ENCODE measurements at places on chromosomes 4 and X.

GRCh38 chr4:91527056-91527455 is 776.7 kb upstream of the GRID2 start:
- no peak for DNase-seq

- no peak for DNase-seq
These were observed 292.1 kb upstream of the ANKRD50 start for GRCh38 chr4:125004676-125005075.

GRCh38 chr4:54513204-54513603 is 144.6 kb upstream of the KIT start:
- no peak for DNase-seq

GRCh38 chr4:16192631-16193518 is 33.4 kb downstream of the TAPT1 start:
- no peak for DNase-seq

GRCh38 chr4:126850286-126850685 is 782.5 kb upstream of the INTU start:
- DNase-seq: no peak

DNA sequence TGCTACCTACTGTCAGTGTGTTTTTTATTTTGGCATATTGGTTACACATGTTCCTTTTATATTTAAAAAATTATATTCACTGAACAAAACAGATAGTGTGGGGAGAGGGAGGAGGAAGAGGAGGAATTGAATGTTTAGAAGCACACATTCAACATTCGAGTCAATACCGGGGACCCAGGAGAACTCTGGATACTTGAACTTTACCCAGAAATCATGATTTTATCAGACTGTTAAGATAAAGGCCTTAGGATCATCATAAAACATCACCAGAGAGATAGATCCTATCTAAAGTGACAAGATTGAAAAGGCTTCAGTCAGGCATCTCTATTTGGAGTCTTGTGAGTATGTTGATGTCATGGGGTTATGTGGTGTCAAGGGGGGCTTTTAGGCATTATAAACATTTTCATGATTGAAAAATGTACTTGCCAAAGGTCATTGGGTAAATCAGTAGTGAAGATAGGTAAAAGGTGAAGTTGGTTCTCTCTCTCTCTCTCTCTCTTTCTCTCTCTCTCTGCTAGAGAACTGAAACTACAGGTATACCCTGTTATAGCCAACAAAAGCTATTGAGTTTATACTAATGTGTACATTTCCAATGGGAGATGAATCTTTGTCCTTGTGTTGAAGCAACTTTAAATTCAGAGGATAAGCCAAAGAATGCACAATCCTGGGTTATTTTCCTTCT is 16.9 kb upstream of the RGN start:
- no peak for DNase-seq

DNA sequence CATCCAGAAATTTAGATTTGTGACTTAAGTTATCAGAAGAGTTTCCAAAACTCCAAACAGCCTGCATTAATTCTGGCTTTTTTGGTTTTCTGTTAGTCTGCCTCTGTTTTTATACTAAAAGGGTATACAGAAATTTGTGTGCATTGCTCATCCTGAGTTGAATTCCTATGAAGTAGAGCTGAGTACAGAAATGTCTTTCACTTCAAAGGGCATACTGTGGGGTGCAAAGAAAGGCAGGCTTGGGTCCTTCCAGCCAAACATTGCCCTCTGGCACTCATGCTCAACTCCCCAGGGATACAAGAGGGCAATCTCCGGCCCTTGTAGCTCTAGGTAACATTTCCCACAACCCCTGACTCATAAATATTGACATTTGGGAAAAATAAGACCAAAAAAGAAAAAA is 27.6 kb upstream of the TMEM184C start:
- DNase-seq: no peak

DNA sequence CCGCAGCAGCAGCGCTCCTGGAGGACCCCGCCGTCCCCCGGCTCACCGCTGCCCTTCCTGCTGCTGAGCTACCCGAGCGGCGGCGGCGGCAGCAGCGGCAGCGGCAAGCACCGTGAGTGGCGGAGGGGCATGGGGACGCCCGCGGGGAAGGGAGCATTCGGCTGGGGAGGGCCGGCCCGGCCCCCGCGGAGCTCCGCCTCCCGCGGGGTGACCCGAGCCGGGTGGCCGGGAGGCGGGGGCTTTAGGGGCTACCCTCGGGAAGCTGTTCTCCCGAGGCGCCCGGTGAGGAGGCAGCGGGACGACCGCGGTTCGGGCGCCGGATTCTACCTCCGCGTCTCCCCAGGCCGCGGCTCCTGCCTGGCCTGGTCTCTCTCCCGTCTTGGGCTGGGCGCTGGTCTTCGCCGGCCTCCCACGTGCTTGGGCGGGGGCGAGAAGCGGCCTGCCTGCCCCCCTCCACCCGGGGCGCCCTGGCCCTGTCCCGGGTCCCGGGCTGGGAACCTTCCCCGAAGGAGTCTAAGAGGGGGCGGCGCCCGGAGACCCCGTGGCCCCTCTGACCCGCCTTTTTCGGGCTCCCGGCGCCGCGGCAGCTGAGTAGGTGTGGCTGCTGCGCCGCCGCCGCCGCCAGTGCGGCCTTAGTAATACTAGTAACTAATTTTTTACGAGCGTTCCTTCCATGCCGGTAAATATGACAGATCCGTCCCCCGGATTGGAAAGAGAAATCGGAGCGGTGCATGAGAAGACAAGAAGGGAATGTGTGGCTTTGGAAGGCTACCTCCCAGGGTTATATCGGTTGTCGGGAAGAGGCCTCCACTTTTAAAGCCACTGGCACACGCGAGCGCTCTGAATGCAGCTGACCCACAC is 16.4 kb upstream of the RUFY3 start:
- DNase-seq: peak; percentile 62

DNA sequence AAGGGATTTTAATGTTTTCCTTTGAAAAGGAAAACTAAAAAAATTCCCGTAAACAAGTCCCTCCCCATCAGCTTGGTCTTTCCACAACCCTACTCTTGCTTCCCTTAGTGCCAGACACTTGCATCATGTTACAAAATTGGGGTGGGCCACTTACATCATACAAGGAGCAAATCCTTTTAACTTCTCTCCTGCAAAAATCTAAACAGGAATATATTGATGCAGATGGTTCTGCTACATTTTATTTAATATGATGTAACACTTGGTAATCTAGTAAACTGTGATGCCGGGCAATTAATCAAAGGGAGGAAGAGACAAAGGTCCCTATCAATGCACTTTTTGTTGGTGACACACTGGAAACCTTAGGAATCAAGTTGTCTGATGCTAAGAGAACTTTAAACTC is 125.3 kb downstream of the UBE2K start:
- DNase-seq: no peak

GRCh38 chr4:125781651-125782050 is 466.9 kb downstream of the FAT4 start:
- DNase-seq: no peak

GRCh38 chr4:79604152-79604551 is 196.1 kb upstream of the GK2 start:
- DNase-seq: no peak

- DNase-seq: no peak
These were observed 160.6 kb upstream of the STS start for GRCh38 chrX:6986915-6987314.

- DNase-seq: no peak
These were observed 1201.9 kb downstream of the STIM2 start for GRCh38 chr4:28062562-28062961.

- DNase-seq: no peak
These were observed 41.6 kb downstream of the TMEM165 start for GRCh38 chr4:55437356-55437796.

DNA sequence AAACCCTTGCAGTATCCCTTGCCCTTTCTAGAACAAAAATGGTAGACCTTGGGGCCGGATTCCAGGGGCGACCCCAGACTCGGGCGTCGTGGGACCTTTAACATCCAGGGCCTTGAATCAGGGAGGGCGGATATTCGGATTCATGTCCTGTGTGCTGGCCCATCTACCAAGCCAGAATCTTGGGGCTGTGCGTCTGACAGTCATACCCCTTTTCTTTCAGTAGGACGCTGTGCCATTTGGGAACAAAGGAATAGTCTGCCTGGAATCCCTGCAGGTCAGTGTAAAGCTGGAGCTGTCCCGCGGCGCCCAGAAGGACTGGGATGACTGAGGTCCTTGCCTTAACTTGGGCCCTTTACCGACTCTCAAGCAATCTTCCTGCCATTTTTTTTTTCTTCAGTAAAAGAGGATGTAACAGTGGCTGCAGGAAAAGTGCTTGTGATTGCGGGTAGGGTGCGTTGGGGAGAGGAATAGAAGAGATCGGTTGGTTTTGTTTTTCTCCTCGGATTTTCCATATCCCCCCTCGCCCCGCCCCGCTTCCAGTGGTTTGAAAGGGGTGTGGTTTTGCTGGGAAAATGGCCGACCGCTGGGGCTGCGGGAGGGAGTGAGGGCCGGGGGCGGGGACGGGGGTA is 518 bp downstream of the ARMCX1 start:
- no peak for DNase-seq

- no peak for DNase-seq
These were observed 3.4 kb downstream of the SPATA4 start for GRCh38 chr4:176191974-176192373.

DNA sequence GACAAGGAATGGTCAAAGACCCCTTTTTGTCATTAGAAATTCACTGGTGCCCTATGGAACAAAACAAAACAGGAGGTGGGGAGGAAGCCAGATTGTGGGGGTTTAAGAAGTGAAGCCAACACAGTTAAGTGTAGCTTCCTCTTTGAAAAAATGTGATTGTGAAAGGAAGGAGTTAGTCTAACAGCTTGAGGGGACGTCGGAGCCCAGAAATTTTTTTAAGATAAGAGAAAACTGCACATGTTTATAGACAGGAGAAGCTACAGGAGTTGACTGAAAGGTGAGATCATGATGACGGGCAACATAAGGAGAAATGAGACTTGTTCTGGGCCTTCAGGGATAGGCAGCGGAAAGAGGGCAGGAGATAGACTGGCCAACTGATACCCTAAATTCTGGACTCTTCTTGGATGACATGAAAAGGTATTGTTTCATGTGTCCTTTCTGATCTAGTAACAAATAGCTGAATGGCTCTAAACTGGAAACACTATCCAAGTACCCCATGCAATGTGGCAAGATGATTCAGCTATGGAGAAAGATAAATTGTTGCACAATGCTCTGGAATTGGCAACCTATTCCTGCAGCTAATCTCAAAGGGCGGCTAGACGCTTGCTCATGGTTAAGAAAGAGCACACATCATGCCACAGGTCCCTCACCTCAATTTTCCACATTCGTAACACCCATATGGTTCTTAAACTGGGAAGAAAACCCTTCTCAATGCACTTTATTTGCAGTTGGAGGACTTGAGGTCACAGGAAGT is 3.7 kb upstream of the HDAC8 start:
- no peak for DNase-seq

DNA sequence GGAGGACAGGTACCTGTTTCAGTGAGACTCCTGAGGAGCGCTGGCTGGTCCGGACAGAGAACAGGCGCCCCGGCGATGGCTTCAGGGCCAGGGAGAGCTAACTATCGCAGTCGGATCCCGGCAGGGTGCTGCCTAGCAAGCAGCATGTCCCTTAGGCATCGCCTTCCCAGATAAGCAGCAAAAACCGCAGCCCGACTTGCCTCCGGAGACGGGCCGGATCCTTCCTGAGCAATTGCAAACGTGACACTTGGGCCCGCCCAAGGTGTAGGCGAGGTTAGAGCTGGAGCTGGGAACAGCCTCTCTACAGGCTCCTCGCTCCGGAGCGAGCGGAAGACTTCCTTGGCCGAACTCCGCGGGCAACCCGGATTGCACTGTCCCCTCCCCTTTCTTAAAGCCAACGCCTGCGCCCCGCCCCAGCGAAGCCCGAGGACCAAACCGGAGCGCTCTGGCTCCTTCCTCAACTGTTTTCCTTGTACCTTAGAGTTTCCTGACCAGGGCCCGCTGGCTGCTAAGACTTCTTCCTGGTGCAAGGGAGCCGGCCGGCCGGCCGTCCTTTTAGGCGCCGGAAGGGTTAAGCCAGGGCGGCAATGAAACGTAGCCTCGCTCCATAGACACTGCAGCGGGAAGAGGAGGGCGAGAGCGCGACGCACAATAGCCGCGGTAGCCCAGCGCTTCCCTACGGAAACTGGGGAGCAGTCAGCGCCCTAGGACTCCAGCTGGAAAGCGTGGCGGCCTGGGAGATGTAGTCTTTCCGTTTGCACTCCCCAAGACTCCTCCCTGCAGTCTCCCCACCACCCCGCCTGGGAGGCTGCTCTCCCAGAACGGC is at the start of gene OPHN1:
Gene OPHN1, minus strand, starts transcription at position 341 of the 826 bp plus-strand sequence. CDS start 475 bp downstream, outside the sequence.
- no peak for DNase-seq

GRCh38 chrX:104084534-104085277 is 8.7 kb upstream of the TMSB15C start:
- no peak for DNase-seq

GRCh38 chr4:67712000-67712625 is 11.2 kb upstream of the UBA6 start:
- no peak for DNase-seq

DNA sequence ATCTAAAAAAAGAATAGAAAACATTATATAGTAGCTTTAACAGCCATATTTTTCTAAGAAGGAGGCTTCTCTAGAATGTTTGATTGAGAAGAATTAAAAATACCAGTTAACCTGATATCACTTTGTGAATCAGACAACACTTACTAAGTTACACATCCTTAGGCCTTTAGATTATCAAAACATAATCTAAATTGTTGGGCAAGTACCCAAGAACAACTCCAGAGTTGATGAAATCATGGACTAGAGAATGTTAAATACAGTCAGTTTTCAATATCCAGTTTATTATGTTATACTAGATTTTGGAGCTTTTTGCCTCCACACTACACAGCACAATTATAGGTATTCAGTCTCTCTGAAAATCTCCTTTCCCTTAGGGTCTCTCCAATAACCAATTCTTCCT is 39.6 kb downstream of the ARL13A start:
- DNase-seq: no peak

GRCh38 chr4:143986180-143986579 is 33.0 kb downstream of the GYPB start:
- no peak for DNase-seq

DNA sequence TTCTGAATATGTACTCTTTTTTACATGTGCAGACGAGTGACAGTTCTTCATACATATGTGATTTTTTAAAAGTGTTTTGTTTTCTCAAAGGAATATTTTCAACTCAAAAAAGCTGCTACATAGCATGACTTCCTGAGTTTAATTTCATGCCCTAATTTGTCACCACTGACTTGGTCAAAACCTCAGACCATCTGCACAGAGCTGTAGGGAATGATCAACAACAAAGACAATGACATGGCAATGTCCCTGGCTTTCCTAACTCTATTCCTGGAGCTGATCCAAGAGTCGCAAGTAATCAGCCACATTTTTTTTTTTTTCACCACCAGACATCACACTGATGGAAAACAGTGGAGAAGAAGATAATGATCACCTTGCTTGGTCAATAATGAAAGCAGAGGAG is 97.7 kb downstream of the TMA16 start:
- no peak for DNase-seq

DNA sequence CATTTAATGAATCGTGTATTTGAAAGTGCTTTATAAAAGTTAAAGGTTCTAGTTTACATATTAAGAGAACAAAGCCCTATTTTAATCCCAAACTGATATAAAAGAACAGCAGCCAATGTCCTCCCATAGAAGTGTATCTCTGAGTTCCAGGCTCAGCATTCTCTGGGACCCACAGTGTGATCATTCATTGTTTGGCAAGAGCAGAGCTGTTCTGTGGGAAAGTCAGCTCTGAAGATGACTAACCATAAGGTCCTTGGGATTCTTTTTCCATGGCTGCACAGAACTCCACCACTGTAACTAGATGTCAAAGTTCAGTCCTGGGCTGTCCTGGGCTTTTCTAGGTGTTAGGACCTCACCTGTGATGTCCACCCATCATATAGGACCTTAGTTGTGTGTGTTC is 157.0 kb upstream of the TLL1 start:
- DNase-seq: no peak

GRCh38 chr4:163672751-163673150 is 178.3 kb downstream of the TMA16 start:
- no peak for DNase-seq

- DNase-seq: no peak
These were observed 82.2 kb upstream of the PCDH18 start for GRCh38 chr4:137614491-137614890.

Data from activated CD4-positive, alpha-beta T cell treated with anti-CD3 and anti-CD28 coated beads, Interleukin-2, amount 50 U/mL, for 24 hours (primary cell).